ENCODE measurements at places on chromosomes 16 and 17. TPM values are rescaled to one million over a fixed set of nuclear protein-coding genes. Genes with fewer than 3 reads are reported as not detected.

Gene USP43
- total RNA-seq: 0.18 TPM

Gene NACA2
- total RNA-seq: not detected

Gene PYDC1
- total RNA-seq: not detected

Gene MATCAP1
- 16.5 TPM for total RNA-seq

Gene TP53TG3B
- total RNA-seq: not detected

Gene OSGIN1
- total RNA-seq: 0.56 TPM

Gene SUPT4H1
- total RNA-seq: 40.5 TPM

Gene MT1A
- total RNA-seq: not detected

Gene KREMEN2
- total RNA-seq: not detected

Gene EMC8
- total RNA-seq: 28.1 TPM

Gene CLEC10A
- total RNA-seq: not detected

Data from T-cell (primary cell).